ENCODE measurements at places on chromosomes 1 and 21. TPM values are rescaled to one million over a fixed set of nuclear protein-coding genes. Genes with fewer than 3 reads are reported as not detected.

The KRTAP21-2 gene
- not detected for total RNA-seq

The PBX1 gene
- total RNA-seq = 14.8 TPM

The RGS16 gene
- 0.52 TPM for total RNA-seq

The TFAP2E gene
- 0.17 TPM for total RNA-seq

The HSD3B1 gene
- 0.17 TPM for total RNA-seq

The ASPM gene
- total RNA-seq = 3.2 TPM

The LCE1D gene
- not detected for total RNA-seq

The ELAVL4 gene
- not detected for total RNA-seq

The ZNF670 gene
- total RNA-seq = 4.1 TPM

The CFHR1 gene
- total RNA-seq = not detected

The RNF186 gene
- not detected for total RNA-seq

The ASAP3 gene
- total RNA-seq = 11.8 TPM

The RHEX gene
- total RNA-seq = not detected

The SYT6 gene
- not detected for total RNA-seq

The SMIM11 gene
- total RNA-seq = 5.0 TPM

The MANEAL gene
- total RNA-seq = 0.50 TPM

The KRTAP10-4 gene
- total RNA-seq = not detected

The FCGR2B gene
- not detected for total RNA-seq

The IVL gene
- 0.50 TPM for total RNA-seq

The TCP10L gene
- total RNA-seq = not detected

The ESPN gene
- 2.4 TPM for total RNA-seq

The WDR77 gene
- total RNA-seq = 45.1 TPM

The MSH4 gene
- 0.75 TPM for total RNA-seq

The MMP23B gene
- 1.0 TPM for total RNA-seq

The F13B gene
- total RNA-seq = not detected

The OR6K3 gene
- total RNA-seq = not detected

The LINGO4 gene
- not detected for total RNA-seq

The C1QTNF12 gene
- total RNA-seq = 2.7 TPM

The PTCH2 gene
- total RNA-seq = 0.24 TPM

The SSU72 gene
- 77.5 TPM for total RNA-seq

The DNAJC6 gene
- 28.5 TPM for total RNA-seq

The PLA2G2F gene
- total RNA-seq = not detected

The PGBD2 gene
- total RNA-seq = 4.2 TPM

The ANKRD35 gene
- total RNA-seq = 0.66 TPM

The SLC2A5 gene
- total RNA-seq = 0.38 TPM

The B4GALT2 gene
- total RNA-seq = 90.8 TPM

Measured in mammary epithelial cell (primary cell).